SK-N-SH (cell line): ENCODE measurements at places on chromosomes 13 and 19.

DNA sequence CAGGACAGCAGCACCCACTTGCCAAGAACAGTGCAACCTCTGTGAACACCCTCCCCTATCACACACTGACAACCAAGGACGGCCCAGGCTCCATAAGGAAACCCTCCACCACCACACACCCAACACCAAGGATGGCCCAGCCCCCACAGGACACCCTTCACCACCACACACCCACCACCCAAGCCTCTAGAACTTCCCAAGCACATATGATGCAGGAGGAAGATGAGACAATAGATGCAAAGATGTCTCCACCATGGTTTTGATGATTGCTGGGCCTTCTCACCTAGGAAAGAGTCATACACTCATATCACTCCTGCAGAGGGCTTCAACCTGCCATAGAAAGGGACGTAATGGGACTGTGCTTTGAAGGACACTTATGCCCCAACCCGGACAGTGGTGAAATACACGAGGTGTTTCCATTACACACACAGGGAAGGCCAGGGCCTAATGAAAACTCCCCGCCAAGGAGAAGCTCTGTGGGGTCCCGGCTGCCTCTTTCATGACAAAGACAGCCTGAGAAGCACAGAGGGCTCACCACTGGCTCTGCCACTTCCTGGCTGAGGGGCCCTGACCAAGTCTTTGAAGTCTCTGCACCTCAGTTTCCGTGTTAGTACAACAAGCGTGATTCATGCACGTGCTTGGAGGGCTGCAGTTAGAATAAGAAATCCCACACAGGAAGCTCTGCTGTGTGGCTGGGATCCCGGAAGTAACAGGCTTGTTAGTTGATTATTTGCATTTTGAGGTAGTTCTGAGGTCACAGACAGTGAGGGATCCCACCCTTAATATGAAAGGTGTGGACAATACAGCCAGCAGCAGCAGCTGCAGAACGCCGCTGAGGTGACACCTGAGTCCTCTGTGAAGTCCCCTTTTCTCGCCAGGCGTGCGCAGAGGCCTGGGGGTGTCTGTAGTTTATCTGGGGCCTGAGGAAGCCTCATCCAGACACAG, 61.9 kb upstream of the ATP12A start:
- no peak for DNase-seq

GRCh38 chr19:23800271-23800670, 41.6 kb upstream of the ZNF681 start:
- DNase-seq = no peak

DNA sequence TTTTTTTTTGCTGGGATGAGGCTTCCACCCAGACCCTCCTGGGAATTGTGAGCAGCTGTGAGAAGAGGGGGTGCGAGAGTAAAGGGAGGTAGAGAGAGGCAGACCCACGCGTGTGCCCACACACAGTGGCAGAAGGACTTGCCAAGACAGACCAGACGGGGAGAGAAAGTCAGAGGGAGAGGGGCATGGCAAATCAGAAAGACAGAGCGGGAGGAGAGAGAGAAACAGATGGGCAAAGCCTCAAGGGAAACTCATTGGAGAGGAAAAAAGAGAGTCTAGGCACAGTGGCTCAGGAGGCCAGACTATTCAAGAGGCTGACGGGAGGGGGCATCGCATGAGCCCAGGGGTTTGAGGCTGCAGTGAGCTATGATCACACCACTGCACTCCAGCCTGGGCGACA, 17.0 kb downstream of the CATSPERG start:
- DNase-seq = no peak

DNA sequence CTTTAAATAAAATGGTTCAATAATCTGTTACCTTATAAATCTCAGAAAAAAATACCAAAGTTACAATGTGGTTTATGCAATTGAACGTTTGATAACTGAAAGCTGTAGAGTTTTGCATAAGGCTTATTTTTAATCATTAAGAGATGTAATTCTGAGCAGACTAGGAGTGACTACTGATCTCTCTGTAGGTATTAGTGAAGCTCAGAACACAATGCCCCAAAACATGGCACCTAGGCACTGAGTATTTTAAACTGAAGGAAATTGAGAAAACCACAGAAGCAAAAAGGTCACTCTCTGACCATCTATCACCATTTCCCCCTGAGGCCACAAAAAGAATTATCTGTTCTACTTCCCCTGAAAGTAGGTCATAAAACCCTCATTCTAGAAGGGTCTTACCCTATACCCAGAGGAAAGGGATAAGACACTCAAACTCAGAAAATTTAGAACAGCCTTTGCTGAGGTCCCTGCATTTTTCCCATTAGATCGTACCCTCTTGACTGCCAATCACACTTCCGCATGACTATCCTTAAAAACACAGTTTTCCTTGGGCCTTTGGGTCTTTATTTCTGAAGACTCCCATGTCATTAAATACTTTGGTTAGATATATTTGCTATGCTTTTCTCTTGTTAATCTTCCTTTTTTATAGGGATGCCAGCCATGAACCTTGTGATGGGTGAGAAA, 158.1 kb downstream of the PCDH9 start:
- DNase-seq = no peak

DNA sequence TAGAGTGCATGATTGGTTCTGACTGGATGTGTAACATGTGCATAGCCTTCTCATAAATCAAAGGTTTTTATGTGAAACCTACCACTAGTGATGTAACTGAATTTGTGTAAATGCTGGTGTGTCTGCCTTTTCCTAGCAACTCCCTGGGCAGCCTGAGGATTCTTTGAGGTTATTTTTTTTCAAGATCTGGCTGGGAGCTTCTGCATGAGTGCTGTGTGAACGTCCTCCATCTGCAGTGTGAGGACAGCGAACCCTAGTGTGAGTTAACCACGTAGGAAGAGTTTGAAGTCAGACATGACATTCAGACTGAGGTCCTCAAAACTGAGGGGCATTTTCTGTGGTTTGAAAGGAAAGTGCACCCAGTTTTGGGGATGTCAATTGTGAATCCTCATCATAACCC, 39.9 kb downstream of the DPRX start:
- no peak for DNase-seq

GRCh38 chr19:22893855-22894270, 61.8 kb downstream of the ZNF723 start:
- DNase-seq = peak; percentile 2

GRCh38 chr13:77022341-77022740, 4.6 kb downstream of the FBXL3 start:
- DNase-seq = no peak

- no peak for DNase-seq
These were observed 400.6 kb downstream of the HS6ST3 start for GRCh38 chr13:96490496-96490989.

DNA sequence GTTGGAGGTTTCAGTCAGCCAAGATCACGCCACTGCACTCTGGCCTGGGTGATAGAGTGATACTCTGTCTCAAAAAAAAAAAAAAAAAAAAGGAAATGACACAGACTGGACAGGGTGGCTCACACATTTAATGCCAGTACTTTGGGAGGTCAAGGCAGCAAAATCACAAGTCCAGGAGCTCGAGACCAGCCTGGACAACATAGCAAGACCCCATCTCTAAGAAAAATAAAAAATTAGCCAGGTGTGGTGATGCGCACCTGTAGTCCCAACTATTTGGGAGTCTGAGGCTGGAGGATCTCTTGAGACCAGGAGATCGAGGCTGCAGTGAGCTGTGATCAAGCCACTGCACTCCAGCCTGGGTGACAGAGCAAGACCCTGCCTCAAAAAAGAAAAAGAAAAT, 22.6 kb upstream of the NAPA start:
- no peak for DNase-seq

- DNase-seq = no peak
These were observed 39.3 kb downstream of the CEBPG start for GRCh38 chr19:33412601-33413425.

DNA sequence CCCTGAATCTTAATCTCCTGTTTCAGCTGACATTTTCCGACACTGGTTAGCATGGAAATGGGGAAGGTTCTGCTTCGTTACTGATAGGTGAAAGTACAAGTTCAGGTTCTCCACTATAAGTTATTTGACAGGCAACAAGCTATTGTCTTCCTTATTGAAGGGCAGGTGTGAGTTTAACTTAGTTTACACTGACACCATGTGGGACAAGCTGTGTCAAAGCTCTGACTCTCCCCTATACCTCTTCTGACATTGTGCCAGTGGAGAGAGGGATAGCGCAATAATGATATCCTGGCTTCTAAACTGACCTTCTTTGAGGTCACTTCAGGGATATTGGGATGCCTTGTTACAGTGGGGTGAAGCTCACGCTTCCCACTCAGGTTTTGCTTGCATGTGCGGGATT, 587.0 kb upstream of the SLITRK5 start:
- DNase-seq = no peak

DNA sequence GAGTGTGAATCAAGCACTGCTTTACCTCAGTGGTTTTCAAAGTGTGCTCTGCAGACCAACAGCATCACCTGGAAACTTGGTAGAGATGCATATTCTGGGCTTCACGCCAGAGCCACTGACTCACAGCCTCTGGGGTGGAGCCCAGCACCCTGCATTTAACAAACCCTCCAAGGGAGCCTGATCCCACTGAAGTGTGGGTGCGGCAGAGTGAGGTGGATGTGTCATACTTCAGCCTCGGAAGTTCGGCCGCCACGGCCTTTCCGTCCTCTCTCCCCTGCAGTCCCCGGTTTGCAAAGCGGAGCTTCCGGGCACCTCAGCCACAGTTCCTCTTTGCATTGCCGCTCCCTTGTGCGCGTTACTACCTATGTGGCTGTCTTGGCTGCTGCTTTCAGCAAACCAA, 33.3 kb upstream of the MICU2 start:
- DNase-seq = no peak

- DNase-seq = no peak
These were observed 71.4 kb upstream of the CLDN10 start for GRCh38 chr13:95480791-95481780.

GRCh38 chr19:46713781-46714443, 3.0 kb downstream of the PRKD2 start:
- peak; percentile 96 for DNase-seq

GRCh38 chr13:30159446-30159839, 147.9 kb downstream of the KATNAL1 start:
- no peak for DNase-seq

- DNase-seq = no peak
These were observed 7.2 kb downstream of the ZBTB7A start for GRCh38 chr19:4059453-4059871.

GRCh38 chr13:100529666-100530377, 58.8 kb downstream of the GGACT start:
- DNase-seq = no peak

DNA sequence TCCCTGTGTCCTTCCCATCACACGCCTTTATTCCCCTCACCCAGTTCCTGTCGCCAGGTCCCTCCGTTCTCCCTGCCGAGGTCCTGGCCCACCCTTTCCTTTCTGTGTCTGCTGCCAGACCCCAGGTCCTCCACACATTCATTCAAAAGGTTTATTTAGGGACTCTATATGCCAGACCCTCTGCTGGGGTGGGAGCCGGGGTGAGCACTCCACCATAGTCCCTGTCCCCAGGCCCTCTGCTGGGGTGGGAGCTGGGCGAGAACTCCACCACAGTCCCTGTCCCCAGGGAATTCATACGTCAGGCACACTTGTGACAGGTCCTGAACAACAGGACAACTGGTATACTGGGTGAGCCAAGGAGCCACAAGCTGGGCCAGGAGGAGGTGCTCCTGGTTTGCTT, 34.4 kb upstream of the TUBGCP3 start:
- DNase-seq = no peak

DNA sequence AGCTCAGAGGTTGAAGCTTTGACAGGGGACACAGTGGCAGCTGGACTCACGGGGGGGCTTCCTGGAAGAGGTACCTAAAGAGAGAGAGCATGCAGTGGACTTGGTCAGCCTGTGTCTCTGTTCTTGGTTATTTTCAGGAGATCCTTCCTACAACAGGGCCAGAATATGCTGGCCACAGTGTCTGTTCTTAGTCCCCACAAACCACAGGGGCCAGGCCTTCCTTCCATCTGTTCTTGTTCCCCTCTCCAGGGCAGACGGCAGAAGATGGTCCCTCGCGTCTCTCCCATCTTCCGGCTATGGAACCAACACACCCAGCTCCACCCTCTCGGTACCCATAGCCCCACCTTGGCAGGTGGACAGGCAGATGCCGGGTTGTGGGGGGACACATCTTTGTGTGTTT, 24.8 kb downstream of the MAST3 start:
- no peak for DNase-seq

- no peak for DNase-seq
These were observed 310.6 kb downstream of the DCT start for GRCh38 chr13:94168783-94169453.

DNA sequence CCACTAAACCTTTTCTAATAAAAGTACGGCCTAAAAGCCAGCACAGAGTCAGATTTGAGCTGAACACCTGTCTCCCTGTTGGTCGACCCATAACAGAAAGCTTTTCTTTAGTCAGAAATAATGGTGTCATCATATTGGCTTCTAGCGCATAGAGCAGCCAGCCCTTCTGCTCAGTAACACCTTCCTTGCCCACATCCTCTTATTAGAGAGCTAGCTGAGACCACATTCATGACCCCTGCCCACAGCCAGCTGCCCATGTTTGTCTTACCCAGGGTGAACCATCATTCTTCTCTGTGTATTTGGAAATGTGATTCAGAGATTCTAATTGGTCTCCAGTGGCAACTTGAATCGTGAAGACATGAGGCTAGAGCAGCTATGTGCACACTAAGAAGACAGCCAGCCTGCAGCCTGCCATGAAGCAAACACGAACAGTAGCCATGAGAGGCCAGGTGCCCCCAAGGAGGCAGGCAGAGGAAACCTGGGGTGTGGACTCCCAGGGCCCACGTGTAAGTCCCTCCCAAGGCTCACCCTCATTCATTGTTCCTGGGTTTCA, 82.3 kb upstream of the PDCD5 start:
- no peak for DNase-seq

- DNase-seq = peak; percentile 70
These were observed 2.4 kb downstream of the DHX34 start for GRCh38 chr19:47351548-47351947.

DNA sequence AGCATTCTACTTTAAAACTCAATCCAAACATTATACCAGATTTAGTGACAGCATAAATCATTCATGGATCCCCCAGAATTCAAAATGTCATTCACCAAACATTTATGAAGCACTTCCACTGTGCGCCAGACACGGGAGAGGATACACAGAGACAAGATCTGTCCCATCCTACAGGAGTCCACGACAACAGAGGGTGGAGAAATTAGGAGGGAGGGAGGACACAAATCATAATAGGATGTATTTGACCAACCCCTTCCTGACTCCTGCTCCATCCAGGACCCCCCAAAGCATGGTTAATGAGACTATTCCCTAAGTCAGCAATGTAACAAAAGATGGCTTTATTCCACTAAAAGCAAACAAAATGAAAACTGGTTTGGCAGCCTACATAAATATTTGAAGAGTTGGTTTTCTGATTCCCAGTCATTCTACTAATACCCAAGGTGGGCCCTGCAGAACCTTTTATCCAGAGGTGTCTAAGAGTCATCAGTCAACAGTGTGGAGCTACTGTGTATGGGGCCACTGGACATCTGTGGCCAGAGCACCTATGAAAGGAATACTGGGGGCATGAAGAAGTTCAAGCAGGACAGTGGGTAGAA, 62.8 kb upstream of the DOCK9 start:
- no peak for DNase-seq

GRCh38 chr13:114203536-114203935, 24.5 kb downstream of the CFAP97D2 start:
- no peak for DNase-seq
